ENCODE measurements at places on chromosomes 11 and 22.

- DNase-seq, result no peak
Observed at GRCh38 chr22:37224757-37225420, 12.6 kb upstream of the SSTR3 start.

DNA sequence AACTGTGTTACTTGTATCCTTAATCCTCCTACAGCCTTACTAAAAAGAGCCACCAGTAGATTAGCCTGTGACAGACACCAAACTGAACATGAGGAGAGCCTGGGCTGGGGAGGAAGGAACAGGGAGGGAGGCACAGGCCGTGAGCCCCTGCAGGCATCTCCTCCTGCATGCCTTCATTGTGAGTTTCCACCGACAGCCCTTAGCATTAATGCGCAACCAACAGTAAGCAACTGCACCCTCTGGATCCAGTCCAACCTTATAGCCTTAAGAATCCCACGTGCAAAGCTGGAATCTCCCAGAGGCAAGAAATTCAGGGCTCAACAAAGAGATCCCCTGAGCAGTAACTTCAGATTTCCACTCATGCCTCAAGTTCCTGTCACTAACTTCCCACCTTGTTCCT, 84.6 kb downstream of the ETS1 start:
- DNase-seq, result no peak

GRCh38 chr11:69744435-69744834, 30.7 kb downstream of the FGF4 start:
- no peak for DNase-seq

DNA sequence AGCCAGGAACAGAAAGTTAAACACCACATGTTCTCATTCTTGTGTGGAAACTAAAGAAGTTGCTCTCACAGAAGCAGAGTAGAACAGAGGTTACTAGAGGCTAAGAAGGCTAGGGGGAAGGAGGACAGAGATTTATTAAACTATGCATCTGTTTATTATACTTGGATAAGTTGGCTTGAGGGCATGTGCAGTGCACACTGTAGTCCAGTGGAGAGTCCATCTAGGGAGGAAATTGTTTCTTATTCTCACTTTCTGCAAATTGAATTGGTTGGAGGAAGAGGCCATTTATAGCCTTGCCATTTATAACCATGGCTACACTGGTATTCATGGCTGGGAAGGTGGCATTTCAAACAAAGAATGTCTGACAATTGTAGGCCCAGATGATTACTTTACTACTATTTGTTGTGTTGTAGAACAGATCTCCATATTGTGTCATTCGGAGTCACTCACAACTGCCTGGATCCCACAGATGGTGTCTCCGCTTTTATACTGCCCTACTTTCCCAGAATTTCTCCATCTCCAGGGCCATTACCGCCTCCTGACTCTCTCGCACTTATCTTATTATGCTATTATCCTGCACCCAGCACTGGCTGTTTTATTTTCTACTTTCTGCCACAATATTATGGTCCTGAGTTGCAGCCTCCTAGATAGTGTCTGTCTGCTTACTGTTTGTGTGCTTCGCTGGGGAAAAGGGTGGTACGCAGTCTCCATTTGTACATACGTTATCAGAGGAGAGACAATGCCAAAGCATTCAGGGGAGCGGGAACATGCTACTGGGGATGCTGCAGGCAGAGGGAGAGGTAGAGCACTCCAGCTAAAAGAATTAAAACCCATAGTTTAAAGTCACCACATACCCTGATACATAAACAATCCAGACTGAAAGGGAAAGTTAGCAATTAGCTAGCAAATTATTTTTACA, 169.3 kb upstream of the BLID start:
- no peak for DNase-seq

DNA sequence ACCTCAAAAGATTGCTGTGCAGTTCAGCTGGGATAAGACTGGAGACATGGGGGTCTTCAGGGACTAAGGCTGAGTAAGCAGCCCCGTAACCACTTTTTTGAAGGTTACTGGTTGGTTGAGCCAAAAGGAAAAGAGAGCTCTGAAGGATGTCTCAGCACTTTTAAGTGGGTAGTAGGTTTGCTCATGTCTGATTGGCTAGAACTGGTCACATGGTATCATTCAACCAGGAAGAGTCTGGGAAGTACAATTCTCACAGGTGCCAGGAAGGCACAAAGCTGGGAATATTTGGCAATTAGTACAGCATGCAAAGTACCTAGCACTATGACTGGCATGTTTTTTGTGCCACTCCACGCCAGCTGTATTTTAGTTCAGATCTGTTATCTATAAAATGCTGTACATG, 58.1 kb downstream of the SNX19 start:
- no peak for DNase-seq

GRCh38 chr11:111376181-111376871, 2.7 kb downstream of the POU2AF1 start:
- no peak for DNase-seq

DNA sequence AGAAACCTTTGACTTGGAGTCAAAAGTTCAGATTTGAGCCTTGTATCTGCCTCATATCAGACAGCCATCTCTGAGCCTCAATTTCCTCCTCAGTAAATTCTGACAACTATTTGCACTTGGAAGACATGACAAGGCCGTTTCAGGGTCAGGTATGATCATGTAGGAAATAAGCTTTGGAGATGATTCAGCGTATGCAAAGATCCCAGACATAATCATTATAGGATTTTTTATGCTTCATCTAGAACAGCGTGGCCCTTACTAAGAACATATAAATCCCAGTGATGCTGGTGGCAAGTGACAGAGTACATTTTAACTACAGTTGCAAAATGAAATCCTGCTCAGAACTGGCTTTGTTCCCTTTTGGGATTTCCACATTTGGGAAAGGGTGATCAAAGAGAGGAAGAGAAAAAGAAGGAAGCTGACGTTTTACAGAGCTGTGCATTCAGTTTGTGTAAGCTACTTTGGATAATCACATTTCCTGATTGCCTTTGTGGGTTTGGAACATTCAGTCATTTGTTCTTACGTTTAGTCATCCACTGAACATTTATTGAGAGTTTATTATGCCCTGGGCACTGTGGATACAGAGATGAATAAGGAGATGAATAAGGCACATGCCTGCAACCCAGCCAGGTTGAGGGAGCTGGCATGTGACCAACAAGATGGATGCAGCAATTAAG, 81.9 kb upstream of the HEPHL1 start:
- no peak for DNase-seq

GRCh38 chr11:126893796-126894195, 106.8 kb downstream of the KIRREL3 start:
- DNase-seq, result no peak

GRCh38 chr11:16032974-16033373, 323.4 kb downstream of the SOX6 start:
- no peak for DNase-seq

DNA sequence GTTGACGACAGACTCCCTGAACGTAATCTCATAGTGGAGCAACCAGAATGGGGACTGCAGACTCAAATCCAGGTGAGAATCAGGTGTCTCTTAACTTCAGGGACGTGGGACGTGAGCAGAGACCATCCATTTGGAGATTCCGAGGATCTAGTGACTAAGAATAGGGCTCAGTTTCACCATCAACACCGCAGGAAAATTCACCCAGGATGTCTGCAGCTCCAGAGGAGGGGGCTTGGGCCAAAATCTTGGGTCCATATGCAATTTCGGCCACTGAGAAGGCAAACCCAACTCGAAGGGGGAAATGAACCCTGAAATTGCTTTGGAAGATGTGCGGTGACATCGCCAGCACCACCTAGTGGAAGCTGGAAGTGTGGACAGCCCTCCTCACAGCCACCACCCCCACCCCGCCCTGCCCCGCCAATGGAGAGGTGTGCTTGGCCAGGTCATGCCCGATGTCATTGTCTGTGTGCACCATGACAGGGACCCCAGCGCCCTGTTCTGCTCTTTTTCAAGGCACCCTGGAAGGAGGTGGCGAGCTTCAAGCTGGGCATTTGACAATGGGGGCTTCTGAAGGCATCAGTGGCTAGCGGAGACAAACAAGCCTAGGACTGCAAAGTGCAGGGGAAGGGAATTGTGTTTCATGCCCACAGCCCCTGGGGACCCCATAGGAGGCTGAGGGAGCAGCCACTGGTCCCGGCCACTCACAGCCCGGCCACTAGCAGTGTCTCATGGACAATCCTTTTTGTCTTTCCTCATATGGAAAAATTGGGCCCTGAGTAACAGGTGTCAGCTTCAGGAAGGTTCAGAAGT, 24.8 kb downstream of the APOL1 start:
- peak; percentile 69 for DNase-seq

DNA sequence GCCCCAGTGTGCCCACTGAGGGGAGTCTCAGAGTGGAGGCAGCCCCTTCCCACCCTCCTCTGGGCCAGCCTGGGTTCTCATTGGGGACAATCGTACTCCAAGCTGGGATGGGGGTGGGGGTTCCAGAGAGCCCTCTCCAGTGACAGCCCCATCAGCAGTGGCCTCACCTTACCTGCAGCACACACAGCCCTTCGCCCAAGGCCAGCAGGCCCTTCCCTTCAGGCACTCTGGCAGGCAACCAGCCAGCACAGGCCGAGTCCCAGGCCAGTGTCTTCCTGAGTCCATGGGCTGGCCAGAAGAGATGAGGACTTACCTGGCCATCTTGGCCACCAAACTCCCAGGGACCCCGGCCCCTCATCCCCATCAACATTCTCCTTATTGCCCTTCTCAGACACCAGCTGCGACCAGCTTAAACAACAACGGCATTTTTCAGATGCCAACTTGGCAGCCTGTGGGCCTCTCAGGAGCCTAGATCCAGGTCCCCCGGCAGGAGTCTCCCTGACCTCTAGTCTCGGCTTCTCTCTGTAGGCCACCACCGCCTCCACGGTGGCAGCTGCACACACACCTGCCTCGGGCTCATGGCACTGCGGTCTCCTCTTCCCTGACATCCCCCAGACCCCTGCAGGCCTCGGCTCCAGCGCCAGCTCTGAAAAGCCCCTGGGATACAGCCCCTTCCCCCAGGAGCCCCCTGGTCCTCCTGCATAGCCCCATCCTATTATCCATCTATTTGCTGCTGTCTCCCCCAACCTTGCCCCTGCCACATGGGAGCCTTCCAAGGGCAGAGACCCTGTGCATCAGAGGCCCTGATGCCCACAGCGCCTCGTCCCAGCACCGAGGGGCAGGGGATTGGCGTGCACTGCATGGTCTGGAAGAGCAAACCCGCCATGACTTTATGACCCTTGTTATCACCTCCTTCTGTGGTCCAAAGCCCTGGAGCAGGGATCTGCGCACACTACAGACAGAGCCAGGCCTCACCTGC, 111.2 kb upstream of the FGF3 start:
- DNase-seq, result no peak

DNA sequence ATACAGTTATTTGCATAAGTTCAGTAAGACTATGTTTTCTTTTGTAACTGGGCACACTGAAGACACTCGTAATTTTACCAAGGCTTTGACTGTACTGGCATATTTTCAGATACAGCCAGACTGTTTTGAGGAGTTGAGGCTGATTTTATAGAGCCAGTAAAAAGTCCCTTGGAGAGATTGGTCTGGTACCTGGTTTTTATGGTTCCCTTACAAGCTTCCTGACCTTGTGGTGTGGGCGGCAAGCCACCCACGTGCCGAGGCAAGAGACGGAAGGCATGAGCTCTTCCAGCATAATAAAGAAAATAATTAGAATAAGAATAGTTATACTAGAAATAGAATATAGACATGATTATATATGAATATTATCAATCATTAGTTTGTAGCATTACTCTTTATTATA, 11.3 kb upstream of the GSTP1 start:
- no peak for DNase-seq

- DNase-seq, result no peak
Observed at GRCh38 chr11:113417428-113417827, 29.8 kb downstream of the ANKK1 start.

- no peak for DNase-seq
Observed at GRCh38 chr11:65468874-65469333, 29.9 kb upstream of the MALAT1 start.

DNA sequence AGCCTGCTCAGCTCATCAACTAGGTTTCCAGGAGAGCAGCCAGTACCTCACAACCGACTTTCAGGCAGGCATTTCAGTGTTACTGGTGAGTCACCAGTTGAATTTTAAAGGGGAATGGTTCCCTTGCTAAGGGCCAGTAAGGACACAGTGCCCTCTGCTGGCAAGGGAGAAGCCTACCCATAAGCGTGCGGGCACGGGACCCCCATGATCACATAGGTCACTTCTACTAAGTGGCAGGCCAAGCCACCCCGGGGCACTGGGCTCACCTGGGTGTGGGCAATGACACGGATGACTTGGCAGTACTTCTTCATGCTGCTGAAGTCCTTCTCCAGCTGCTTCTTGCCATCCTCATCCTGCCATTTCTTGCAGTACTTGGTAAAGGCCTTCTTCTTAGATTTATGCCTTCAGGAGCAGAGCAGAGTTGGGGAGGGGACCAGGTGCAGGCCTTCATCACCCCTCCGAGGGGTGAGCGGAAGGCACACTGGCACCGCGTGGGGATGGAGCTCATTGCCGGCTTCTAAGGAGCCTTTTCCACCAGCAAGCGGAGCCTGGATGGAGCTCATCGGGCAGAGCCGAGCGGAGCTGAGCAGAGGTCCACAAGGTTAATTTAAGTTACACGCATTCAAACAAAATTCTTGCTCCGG, 2.9 kb downstream of the RPL3 start:
- DNase-seq, result no peak

GRCh38 chr11:32316858-32317642, 118.3 kb downstream of the WT1 start:
- DNase-seq, result no peak

GRCh38 chr22:43736651-43737050, 75.5 kb downstream of the EFCAB6 start:
- no peak for DNase-seq

- no peak for DNase-seq
Observed at GRCh38 chr11:69497221-69497787, 15.8 kb downstream of the LINC01488 start.

DNA sequence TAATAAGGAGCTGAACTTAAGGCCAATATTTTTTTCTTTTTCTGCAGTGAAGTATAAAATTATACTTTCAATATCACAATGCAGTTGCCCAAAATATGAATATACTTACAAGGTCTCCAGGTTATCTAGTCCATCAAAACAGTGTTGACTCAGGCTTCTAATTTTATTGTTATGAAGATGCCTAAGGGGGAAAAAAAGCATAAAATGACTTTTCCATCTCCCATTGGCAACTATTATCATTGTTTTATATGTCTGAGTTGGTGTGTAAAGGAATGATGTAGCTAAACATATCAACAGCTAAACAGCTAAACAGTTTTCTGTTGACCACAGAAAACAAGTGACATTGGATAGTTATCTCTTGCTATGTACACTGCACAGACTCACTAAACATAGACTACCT, 21.2 kb upstream of the CCDC34 start:
- no peak for DNase-seq

- DNase-seq, result no peak
Observed at GRCh38 chr22:44444341-44445306, 53.4 kb downstream of the RTL6 start.

DNA sequence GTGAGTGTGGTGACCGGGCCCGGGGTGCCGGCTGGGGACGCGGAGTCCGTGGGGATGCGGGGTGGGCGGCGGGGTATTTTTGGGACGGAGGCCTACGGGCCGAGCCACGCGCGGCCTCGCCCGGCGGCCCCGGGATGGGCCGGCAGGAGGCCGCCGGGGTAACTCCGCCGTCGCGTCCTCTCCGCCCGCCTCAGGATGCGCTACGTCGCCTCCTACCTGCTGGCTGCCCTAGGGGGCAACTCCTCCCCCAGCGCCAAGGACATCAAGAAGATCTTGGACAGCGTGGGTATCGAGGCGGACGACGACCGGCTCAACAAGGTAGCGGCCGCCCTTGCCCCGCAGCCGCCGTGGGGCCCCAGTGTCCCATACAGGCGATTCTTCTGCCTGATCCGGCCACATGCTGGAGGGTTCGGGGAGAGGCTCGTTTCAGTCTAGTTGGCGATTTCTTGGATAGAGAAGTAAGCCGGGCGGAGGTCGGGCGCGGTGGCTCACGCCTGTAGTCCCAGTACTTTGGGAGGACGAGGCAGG, 337 bp downstream of the RPLP2 start:
- DNase-seq, result no peak

GRCh38 chr11:46463701-46464421, 72.3 kb upstream of the CHRM4 start:
- no peak for DNase-seq
